ENCODE measurements at places on chromosomes 16 and 17.

DNA sequence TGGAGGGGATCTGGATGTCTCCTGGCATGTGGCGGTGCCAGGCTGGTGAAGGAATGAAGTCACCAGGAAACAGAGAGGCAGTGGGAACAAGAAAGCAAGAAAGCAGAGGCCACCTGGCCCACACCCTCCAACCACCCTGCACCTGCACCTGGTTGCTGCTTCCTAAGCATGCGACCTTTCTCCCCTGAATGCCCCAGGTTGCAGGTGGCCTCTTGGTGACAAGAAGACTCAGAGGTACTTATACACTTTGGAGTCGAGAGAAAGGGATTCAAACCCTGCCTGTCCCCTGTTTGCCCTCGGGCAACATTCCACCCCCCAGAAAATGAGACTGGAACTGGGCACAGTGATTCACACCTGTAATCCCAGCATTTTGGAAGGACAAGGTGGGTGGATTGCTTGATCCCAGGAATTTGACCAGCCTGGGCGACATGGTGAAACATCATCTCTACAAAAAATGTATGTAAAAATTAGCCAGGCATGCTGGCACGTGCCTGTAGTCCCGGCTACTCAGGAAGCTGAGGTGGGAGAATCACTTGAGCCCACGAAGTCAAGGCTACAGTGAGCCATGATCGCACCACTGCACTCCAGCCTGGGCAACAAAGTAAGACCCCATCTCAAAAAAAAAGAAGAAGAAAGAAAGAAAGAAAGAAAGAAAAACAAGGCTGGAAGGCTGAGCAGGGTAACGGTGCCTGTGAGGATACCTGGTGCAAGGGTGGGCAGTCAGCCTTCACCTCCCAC, 34.6 kb upstream of the TNRC6C start:
- peaks cover 34% of the 10 kb centered on the region for H3K27me3 ChIP-seq
- H3K27ac ChIP-seq, result no peak overlapping the region
- DNase-seq, result no peak
- H3K4me1 ChIP-seq, result peaks cover 13% of the 10 kb centered on the region

DNA sequence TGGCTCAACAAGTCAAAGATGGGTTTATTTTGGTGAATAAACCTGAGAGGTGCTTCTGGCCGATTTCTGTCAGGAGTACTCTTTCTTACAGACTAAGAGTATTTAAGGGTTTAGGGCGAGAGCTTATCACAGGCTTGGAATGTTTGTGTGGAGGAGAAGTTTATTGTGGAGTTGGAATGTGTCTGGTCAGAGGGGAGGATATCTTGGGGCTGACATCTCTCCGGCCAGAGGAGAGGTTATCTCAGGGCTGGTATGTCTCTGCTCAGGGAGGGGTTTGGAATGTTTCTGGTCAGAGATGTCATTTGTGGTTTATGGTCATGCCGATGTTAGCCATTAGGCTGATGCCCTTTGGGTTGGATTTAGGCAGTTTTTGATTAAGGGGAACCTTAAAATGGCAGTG, 236.4 kb upstream of the EEF2KMT start:
- no peaks in the 10 kb centered on the region for H3K27me3 ChIP-seq
- H3K4me3 ChIP-seq, result no peak overlapping the region
- H3K36me3 ChIP-seq, result no peaks in the 10 kb centered on the region
- H3K27ac ChIP-seq, result no peak overlapping the region
- no peak for DNase-seq

DNA sequence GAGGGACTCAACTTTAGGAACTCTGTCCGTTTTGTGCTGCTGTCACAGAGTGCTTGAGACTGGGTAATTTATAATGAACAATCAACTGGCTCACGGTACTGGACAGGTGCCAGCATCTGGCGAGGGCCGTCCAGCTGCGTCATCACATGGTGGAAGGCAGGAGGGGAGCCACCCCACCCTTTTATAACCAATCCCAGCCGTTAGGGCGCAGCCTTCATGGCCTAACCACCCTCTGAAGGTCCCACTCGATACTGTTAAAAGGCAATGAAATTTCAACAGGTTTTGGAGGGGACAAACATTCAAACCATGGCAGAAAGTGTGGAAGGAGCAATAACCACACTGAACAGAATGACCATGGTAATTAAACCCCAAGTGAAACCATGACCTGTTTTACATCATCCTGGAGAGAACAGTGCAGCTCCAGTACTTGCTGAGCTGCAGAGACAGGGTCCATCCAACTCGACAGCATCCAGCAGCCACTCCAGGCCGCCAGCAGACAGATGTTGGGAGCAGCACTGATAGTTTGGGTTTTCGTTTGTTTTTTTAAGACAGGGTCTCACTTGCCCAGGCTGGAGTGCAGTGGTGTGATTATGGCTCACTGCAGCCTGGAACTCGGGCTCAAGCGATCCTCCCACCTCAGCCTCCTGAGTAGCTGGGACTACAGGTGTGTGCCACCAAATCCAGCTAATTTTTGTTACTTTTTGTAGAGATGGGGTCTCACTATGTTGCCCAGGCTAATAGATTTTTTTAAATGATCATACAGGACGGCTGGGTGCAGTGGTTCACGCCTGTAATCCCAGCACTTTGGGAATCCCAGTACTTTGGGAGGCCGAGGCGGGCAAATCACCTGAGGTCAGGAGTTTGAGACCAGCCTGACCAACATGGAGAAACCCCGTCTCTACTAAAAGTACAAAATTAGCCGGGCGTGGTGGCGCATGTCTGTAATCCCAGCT, 11.0 kb downstream of the CHMP6 start:
- peaks cover 4% of the 10 kb centered on the region for H3K4me1 ChIP-seq
- H3K4me3 ChIP-seq, result no peak overlapping the region
- H3K27me3 ChIP-seq, result peaks cover 7% of the 10 kb centered on the region
- H3K36me3 ChIP-seq, result peaks cover 8% of the 10 kb centered on the region

DNA sequence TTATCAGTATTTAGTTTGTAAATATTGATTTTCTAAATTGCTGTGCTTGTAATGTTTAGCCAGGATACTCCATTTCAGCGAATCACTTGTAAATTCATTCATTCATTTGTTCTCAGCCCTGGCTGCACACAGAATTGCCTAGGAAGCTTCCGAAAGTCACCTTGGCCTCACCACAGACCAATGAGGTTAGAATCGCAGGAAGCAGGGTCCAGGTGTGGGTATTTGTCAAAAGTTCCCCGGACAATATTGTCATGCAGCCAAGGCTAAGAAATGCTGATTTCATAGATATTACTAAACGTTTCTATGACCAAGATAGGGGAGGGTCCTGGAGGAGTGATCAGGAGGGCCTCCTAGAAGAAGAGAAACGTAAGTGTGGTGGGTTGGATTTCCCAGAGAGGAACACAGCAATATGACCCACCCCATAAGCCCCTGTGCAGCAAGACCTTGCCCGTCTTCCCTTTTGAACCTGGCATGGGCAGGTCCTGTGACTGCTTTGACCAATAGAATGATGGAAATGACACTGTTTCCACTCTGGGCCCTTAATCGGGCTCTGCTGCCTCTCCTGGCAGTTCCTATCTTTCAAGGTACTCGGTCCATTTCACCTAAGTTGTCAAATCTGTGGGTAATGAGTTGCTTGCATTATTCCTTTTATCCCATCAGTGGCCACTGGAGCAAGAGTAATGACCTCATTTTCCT, 238.7 kb downstream of the FOXL1 start:
- H3K4me3 ChIP-seq, result no peak overlapping the region
- no peaks in the 10 kb centered on the region for H3K4me1 ChIP-seq
- no peaks in the 10 kb centered on the region for H3K36me3 ChIP-seq
- H3K27me3 ChIP-seq, result peaks cover 5% of the 10 kb centered on the region
- DNase-seq, result no peak
- no peak overlapping the region for H3K27ac ChIP-seq

GRCh38 chr17:77579131-77579530, 379.4 kb upstream of the TNRC6C start:
- peaks cover 7% of the 10 kb centered on the region for H3K4me1 ChIP-seq
- H3K4me3 ChIP-seq, result no peak overlapping the region
- peaks cover 3% of the 10 kb centered on the region for H3K36me3 ChIP-seq
- H3K27ac ChIP-seq, result no peak overlapping the region

- peaks cover 9% of the 10 kb centered on the region for H3K36me3 ChIP-seq
- H3K27ac ChIP-seq, result no peak overlapping the region
- no peaks in the 10 kb centered on the region for H3K27me3 ChIP-seq
- no peak for DNase-seq
- H3K4me1 ChIP-seq, result peaks cover 6% of the 10 kb centered on the region
These were observed 238.0 kb upstream of the TBX2 start for GRCh38 chr17:61161615-61162134.

GRCh38 chr17:41777574-41778188, 8.8 kb downstream of the JUP start:
- H3K27ac ChIP-seq, result no peak overlapping the region
- peaks cover 15% of the 10 kb centered on the region for H3K27me3 ChIP-seq
- H3K36me3 ChIP-seq, result peaks cover 2% of the 10 kb centered on the region

DNA sequence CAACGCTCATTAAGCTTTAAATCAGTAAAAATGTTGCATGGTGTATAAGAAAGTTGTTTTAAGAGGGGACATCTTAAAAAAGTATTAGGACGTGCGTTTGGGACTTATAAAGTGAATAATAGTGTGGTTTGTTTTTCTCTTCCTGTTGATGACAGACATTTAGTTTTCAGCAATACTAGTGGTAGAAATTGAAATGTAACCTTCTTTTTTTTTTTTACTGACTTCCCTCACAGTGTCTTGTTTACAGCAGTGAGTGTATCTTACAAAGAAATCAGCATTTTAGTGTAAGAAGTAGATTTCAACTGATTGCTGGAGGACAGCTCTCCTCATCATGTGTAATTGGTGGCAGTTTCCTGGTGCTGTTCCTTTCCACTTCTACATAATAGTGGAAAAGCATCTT, 39.6 kb downstream of the CYLD start:
- DNase-seq, result no peak
- H3K27ac ChIP-seq, result no peak overlapping the region
- no peak overlapping the region for H3K4me3 ChIP-seq
- H3K36me3 ChIP-seq, result peaks cover 46% of the 10 kb centered on the region
- no peaks in the 10 kb centered on the region for H3K27me3 ChIP-seq
- H3K4me1 ChIP-seq, result peaks cover 5% of the 10 kb centered on the region

DNA sequence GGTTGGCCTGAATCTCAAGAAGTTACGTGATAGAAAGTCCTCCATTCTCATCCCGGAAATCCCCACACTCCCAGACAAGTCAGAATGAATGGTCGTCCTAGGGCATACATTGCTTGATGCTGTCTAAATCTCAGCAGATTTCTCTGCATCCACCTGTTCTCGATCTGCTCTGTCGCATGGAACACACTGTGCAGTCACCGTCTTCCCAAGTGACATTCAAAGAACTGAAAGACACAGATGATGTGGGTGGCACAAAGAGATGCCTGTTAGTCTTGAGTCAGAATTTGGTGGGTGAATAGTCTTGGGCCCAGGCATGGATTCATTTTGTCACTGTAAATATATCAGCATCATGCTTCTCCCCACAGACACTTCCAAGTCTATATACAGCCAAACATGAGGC, 518 bp upstream of the KRTAP9-3 start:
- peaks cover 6% of the 10 kb centered on the region for H3K4me1 ChIP-seq
- H3K27me3 ChIP-seq, result peaks cover 29% of the 10 kb centered on the region
- H3K27ac ChIP-seq, result no peak overlapping the region
- H3K36me3 ChIP-seq, result peaks cover 2% of the 10 kb centered on the region

- no peak overlapping the region for H3K4me3 ChIP-seq
- peaks cover 7% of the 10 kb centered on the region for H3K4me1 ChIP-seq
- H3K27ac ChIP-seq, result no peak overlapping the region
- no peak for DNase-seq
- no peaks in the 10 kb centered on the region for H3K36me3 ChIP-seq
- H3K27me3 ChIP-seq, result peaks cover 6% of the 10 kb centered on the region
These were observed 4.5 kb downstream of the AXIN2 start for GRCh38 chr17:65556910-65557348.

DNA sequence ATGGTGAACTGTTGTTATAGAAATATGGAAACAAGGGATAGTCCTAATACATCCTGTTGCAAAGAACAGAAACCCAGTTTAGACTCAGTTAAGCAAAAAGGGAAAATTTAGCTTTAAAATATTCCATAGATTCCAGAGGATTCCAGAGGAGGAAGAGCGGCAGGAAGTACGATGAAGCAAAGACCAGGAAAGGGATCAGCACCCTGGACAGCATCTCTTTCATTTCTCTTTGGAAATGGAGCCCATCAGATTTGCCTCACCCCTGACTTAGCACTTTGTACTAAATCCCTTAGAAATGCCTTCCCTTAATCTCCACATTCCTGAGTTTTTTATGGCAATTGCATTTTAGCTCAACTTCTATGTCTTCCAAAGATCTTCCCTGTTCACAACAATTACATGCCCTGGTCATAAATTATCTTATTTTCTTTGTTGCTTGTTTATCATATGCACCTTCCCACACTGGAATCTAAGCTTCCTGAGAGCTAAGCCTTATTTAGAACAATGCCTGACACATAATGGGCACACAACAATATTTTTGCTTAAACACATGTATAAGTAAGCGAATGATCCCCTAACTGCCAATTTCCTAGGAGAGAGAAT, 150.0 kb upstream of the RBFOX1 start:
- H3K36me3 ChIP-seq, result no peaks in the 10 kb centered on the region
- no peaks in the 10 kb centered on the region for H3K27me3 ChIP-seq
- H3K4me1 ChIP-seq, result no peaks in the 10 kb centered on the region
- no peak for DNase-seq
- no peak overlapping the region for H3K4me3 ChIP-seq
- no peak overlapping the region for H3K27ac ChIP-seq

DNA sequence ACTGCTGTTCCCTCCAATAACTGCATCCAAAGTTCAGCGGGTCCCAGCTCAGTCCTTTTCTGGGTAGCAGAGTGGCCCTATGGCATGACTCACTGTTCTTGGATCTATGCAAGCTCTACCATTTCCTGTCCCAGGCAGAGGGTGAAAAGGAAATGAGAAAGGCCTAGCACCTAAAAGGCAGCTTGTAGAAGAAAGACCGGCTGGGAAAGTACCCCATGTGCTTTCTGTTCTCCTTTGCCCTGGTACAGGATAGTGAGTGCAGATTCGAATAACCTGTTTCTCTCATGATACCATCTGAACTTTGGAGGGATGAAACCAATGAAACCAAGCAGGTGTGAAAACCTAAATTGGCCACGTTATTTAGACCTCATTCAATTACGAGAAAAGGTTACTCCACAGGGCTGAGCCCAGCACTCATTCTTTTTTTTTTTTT, 12.7 kb upstream of the HASPIN start:
- peak overlapping the region; percentile 69 for H3K4me3 ChIP-seq
- H3K4me1 ChIP-seq, result peaks cover 41% of the 10 kb centered on the region
- peak overlapping the region; percentile 93 for H3K27ac ChIP-seq
- H3K27me3 ChIP-seq, result no peaks in the 10 kb centered on the region
- H3K36me3 ChIP-seq, result peaks cover 14% of the 10 kb centered on the region

DNA sequence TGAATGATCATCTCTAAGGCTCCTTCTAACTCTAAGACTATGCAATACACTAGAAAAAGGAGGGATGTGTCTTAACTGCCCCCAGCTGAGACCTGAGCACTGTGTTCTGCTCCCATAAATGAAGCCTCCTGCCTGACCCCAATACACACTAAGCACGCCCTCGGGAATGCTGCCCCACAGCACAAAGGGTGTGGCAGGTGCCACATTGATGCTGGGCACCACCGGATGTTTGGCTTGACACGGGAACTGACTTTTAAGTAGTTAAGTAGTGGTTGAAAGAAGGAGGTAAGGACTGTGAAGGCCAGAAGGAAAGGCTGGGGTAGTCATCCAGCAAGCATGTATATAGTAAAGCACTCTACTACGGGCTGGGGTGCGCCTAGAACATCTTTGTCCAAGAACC, 4.0 kb downstream of the GSDMA start:
- no peak overlapping the region for H3K27ac ChIP-seq
- peaks cover 15% of the 10 kb centered on the region for H3K4me1 ChIP-seq
- H3K36me3 ChIP-seq, result no peaks in the 10 kb centered on the region
- no peak for DNase-seq
- no peak overlapping the region for H3K4me3 ChIP-seq
